Left cardiac atrium (tissue), 4 donors: ENCODE measurements at places on chromosomes 3 and 15. TPM values are rescaled to one million over a fixed set of nuclear protein-coding genes. Genes with fewer than 3 reads are reported as not detected.
A peak's percentile ranks its signal among the peaks of the same experiment; 100 is the strongest.

- DNase-seq: no peak
These were observed 48.7 kb upstream of the RYK start for GRCh38 chr3:134299185-134299887.

GRCh38 chr3:137081711-137082110 is 123.9 kb downstream of the IL20RB start:
- DNase-seq: no peak

Gene STRIT1
- not detected for total RNA-seq

Gene SKOR1
- 0.09 TPM for total RNA-seq

GRCh38 chr15:70037292-70037640 is 60.5 kb downstream of the TLE3 start:
- no peak for DNase-seq

DNA sequence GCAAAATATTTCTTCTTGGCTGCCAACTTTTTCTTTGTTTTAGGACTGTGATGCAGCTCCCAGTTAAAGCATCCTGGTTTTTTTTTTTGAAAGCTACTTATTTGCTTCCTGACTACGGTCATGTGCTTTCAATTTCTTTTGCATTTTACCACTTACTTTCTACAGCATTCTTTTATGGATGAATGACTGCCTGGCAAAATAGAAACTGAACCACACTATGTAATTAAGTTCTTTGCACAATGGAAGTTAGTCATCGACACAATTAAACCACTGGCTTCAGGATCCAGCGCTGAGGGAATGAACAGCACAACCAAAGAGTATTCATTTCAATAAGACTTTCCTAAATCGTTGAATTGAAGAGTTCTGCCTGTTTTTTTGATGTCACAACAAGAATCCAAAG is 82.2 kb upstream of the EPHA3 start:
- no peak for DNase-seq

GRCh38 chr3:138938877-138939560 is 7.9 kb downstream of the FOXL2 start:
- no peak for DNase-seq

GRCh38 chr3:13192471-13193213 is 119.4 kb upstream of the IQSEC1 start:
- DNase-seq: no peak

GRCh38 chr3:187550446-187550845 is 119.7 kb downstream of the SST start:
- DNase-seq: no peak

Gene SLC9C1
- total RNA-seq: 0.26 TPM

Gene CPN2
- not detected for total RNA-seq

DNA sequence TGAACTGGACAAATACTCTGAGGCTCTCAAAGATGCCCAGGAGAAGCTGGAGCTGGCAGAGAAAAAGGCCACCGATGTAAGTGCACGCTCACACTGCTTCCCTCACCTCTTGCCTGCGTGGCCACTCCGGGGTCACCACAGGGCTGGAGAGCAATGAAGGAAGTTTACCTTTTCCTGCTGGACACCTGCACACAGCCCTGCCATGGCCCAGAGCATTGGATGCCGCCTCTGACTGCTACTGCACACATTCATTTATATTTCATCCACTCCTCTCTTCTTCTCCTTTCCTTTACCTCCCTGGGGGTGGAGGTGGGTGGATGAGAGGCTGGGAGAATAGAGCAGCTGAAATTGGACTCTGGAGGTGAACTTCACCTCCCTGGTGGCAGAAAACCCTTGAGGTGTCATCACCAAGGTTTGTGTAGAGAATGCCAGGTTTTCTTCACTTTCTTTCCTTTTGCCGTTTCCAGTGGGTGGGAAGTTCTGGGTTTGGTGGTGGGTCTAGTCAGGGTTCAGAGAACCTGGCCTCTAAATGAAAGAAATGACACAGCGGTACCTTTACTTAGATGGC is 1.6 kb downstream of the TPM1 start:
- no peak for DNase-seq

GRCh38 chr3:193372783-193373182 is 5.8 kb downstream of the ATP13A5 start:
- DNase-seq: no peak

Gene SH2D7
- total RNA-seq: not detected

DNA sequence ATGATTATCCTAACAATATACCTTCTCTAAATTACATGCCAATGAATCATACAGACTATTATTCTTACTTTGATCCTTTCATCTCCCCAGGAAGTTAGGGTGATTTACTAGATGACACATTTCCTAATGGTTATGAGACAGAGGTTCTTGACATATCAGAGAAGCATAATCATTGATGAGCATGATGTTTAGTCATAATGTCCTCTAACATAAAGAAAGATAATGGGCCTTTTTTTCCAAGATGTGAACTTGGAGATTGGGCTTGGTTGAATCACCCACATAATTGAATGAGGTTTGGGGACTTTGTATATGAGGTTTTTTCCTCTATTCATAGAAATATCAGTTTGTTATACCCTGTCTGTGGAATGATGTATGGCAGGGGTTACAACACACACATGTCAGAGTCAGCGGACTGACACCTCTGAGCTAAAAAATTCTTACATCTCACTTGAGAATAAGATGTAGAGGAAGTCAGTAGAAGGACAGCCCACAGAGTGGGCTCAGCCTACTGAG is 69.7 kb upstream of the DCBLD2 start:
- DNase-seq: no peak

Gene DUOXA1
- 1.1 TPM for total RNA-seq

Gene SMC4
- 19.4 TPM for total RNA-seq

Gene AQR
- 14.3 TPM for total RNA-seq

Gene EMC7
- 88.7 TPM for total RNA-seq

GRCh38 chr3:56053727-56054126 is 414.5 kb downstream of the ERC2 start:
- DNase-seq: no peak

DNA sequence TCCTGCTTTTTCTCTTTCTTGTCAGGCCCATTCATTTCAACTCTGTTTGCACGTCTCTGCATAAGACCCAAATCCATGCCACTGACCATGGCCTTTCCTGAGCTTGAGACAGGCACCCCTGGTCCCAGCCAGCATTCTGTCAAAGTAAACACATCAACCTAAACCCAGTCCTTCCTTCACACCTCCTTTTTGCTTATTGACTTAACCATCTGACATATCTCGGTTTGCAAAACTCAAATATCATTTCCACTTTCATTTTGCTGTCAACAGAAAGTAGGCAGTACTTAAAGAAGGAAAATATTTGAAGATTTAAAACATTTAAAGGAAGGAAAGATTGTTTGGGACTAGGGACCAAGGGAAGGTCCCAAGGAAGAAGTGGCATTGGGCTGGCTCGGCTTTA is 48.2 kb upstream of the KBTBD8 start:
- no peak for DNase-seq

Gene MNS1
- total RNA-seq: 1.2 TPM

Gene SLC22A13
- total RNA-seq: 0.21 TPM

- no peak for DNase-seq
These were observed 149.6 kb downstream of the PDZRN3 start for GRCh38 chr3:73475175-73475574.

DNA sequence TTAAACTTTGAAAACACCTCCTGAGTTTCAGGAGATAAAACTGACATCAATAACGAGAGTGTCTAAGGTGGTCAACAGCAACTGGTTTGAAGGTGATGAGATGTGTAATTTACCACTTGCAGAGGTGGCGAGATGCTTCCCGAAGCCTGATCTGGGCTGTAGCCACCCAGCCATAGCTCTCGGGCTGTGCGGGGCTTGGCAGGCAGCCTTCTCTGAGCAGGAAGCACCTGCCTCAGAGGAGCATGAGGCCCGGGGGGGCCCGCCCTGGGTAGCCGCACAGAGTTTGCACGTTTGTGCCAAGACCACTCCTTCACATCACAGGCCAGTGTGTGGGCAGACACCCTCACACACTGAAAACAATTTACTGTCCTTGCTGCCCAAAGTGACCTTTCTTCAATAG is 220.3 kb downstream of the CACNA2D3 start:
- DNase-seq: no peak

DNA sequence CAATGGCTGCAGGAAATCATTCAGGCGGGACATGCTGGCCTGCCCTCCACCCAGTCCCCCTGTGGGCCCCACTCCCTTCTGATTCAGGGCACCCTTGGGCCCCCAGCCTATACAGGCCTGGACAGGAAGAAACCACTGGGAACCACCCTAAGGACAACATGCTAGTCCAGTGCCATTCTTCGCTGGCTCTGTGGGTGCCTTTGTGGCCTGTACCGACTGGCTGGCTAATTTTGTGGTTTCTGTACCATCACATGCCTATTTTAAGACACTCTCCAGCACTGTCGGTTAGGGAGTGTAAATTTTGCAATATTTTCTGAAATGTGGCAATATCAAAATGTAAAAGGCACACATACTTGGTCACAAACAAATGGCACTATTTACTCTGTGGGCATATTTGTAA is 61.4 kb upstream of the POLG start:
- DNase-seq: no peak

- peak; percentile 100 for DNase-seq
These were observed at the start of gene NUDT16 for GRCh38 chr3:131381445-131382291. NUDT16 (plus strand) TSS chr3:131381774; CDS start chr3:131381805, 31 bp downstream.

Gene WDR53
- 9.4 TPM for total RNA-seq

Gene SMCO1
- total RNA-seq: 10.7 TPM

GRCh38 chr3:165753560-165753959 is 83.7 kb downstream of the BCHE start:
- DNase-seq: no peak

DNA sequence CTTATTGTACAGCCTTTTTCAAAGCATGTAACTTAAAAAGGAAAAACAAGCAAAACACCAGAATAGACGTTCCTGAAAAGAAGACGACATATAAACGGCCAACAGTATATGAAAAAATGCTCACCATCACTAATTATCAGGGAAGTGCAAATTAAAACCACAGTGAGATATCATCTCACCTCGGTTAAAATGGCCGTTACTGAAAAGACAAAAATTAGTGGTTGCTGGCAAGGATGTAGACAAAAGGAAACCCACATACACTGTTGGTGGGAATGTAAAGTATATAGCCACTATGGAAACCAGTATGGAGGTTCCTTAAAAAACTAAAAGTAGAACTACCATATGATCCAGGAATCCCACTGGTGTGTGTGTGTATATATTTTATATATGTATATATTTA is 64.5 kb upstream of the MLF1 start:
- no peak for DNase-seq

DNA sequence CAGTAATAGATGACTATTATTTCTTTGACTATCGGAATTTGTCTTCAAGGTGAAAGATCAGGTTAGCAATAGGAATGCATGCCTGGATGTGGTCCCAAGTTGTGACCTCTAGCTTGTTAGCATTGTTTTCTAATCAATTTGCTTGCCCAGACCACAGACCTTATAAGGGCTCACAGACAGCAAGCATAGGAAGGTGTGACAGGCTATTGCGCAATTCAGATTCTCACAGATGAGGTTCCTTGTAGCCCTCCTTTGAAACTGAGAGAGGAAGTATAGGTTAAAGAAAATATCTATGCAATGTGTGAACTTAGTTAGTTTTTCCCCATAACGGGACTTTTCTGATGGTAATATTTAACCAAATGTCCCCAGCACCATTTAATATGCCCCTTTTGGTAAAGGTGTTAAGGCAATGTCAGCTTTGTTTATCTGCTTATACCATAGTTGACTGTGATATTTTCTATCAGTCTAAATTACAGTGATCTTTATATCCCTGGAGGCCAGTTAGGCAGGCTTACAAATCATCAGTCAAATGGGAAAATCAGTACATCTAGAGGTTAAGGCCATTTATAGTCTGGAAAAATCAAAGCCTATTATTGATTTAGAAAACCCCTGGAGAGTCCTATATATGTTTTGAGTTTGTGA is 168.1 kb upstream of the MBNL1 start:
- no peak for DNase-seq

DNA sequence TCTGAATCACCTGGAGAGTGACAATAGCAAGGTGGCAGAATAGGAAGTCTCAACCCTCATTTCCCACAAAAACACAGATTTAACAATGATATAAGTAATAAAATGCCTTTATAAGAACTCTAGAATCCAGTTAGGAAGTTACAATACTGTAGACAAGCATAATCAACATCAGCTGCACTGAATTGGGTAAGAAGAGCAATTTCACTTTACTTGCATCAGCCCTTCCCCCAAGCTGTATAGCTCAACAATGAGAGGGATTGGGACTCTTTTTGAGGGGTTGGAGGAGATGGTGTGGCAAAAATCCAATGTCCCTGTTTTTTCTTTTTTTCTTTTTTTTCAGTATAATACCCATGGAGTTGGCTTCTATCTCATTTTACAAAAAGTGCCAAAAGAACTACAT is 63.1 kb downstream of the SERP1 start:
- no peak for DNase-seq

GRCh38 chr15:69451951-69452691 is 497 bp upstream of the RPLP1 start:
- DNase-seq: no peak

DNA sequence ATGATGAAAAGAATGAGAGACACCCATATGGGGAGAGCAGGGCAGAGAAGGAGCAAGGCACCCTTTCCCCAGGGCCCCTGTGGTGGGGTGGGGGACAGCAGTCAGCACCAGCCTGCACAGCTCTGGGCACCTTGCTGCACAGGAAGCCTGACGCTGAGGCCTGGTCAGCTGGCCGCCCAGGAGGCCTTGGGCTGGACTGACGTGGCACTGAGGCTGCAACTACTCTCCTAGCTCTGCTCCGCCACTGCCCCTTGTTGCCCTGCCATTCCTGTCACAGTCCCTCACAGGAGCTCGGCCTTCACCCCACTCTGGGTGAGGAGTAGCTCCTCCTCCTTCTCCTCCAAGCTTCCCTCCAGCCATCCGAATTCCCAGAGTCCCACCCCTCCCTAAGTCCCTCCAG is 99.7 kb downstream of the CPN2 start:
- no peak for DNase-seq

Gene SLC6A11
- not detected for total RNA-seq

Gene C2CD4B
- 4.1 TPM for total RNA-seq

DNA sequence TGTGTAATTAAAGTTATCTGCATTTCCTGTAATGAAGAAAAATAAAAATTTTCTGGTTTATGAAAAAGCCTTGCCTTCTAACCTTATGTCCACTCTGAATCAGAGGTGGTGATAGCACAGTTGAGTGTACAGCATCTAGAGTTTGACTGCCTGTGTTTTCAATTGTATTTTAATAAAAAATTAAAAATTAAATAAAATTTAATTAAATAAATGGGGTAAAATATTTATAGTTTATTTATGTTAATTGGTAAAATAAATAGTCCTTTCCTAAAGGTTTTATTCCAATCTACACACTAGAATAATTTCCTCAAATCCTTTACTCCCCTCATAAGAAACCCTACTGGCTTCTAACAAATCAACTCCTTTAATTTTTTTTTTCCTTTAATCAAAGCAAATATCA is 111.8 kb upstream of the MYO5C start:
- no peak for DNase-seq
